Coronary artery (tissue), 2 donors: ENCODE measurements at places on chromosomes 3 and 15.

GRCh38 chr3:76753599-76753998 lies 286.3 kb upstream of the ROBO2 start:
- DNase-seq, result no peak

DNA sequence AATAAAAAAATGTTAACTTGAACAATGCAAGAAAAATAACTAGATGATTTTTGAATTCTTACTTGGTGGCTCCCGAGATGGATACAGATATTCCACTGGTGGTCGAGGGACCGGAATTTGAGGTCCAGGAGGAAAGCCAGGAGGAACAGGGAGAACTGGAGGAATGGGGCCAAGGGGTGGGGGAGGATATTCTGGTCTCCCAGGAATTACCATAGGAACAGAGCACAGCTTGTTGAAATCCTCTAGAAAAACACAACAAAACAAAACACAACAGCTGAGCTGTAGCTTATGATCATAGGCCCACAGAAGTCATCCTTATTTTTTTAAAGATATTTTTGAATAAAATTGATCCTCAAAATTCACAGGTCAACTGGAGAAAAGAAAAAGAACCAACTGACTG lies 129.4 kb downstream of the FBN1 start:
- no peak for DNase-seq

GRCh38 chr3:167996514-167996913 lies 99.2 kb downstream of the GOLIM4 start:
- no peak for DNase-seq

DNA sequence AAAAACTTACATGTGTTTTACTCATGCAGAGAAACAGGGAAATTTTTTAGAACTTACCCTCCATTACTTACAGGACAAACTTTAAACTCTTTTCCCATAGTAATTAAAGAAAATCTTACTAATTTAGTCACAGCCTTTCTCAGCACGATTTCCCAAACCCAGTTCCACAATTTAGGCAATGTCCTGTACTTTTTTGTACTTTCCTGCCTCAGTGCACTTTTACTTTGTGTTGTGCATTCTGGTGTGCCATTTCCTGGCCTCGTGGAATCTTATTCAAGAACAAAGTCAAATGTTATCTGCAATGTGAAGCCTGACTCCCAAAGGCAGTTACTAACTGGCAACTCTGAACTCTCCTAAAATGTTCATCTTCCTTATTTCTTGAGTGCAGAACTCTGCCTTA lies 1.9 kb downstream of the SLC33A1 start:
- no peak for DNase-seq

DNA sequence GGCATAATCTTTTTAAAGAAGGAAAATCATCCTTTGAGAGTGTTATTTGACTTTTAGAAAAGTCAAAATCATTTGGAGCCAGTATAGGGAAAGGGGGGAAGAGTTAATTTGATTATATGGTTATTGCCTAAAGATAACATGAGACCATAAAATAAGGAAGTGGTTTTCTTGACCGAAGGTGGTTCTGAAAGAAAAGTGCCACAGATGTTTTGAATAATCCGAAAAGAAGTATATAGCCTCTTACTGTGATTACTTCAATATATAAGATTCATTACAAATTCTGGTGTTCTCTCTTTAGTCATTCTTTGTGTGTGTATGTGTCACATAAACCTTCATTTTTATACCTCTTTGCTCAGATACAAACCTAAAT lies 1.1 kb downstream of the DNAJB11 start:
- no peak for DNase-seq

GRCh38 chr3:189305412-189305811 lies 133.6 kb downstream of the TPRG1 start:
- DNase-seq, result no peak

GRCh38 chr3:171524921-171525310 lies 64.7 kb upstream of the TNIK start:
- no peak for DNase-seq

GRCh38 chr3:59839283-59839682 lies 789.5 kb upstream of the CFAP20DC start:
- no peak for DNase-seq

- no peak for DNase-seq
These were observed 136.3 kb downstream of the GHSR start for GRCh38 chr3:172312001-172312400.

DNA sequence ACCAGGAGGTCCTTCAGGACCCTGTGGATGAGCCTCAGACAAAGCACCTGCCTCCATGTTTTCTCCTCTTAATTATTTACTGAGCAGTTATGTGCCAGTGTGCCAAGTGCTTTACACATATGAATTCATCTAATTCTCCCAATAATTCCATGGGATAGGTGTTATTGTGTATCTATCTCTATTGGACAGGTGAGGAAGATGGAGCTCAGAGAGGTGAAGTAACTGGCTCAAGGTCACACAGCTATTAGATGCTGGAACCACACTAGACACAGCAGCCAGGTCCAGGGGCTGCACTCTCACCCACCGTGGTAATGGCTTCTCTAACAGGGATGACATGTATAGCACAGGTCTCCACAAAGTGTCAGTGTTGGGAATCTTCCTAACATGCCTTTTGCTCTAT lies 70.2 kb downstream of the TLE3 start:
- no peak for DNase-seq

DNA sequence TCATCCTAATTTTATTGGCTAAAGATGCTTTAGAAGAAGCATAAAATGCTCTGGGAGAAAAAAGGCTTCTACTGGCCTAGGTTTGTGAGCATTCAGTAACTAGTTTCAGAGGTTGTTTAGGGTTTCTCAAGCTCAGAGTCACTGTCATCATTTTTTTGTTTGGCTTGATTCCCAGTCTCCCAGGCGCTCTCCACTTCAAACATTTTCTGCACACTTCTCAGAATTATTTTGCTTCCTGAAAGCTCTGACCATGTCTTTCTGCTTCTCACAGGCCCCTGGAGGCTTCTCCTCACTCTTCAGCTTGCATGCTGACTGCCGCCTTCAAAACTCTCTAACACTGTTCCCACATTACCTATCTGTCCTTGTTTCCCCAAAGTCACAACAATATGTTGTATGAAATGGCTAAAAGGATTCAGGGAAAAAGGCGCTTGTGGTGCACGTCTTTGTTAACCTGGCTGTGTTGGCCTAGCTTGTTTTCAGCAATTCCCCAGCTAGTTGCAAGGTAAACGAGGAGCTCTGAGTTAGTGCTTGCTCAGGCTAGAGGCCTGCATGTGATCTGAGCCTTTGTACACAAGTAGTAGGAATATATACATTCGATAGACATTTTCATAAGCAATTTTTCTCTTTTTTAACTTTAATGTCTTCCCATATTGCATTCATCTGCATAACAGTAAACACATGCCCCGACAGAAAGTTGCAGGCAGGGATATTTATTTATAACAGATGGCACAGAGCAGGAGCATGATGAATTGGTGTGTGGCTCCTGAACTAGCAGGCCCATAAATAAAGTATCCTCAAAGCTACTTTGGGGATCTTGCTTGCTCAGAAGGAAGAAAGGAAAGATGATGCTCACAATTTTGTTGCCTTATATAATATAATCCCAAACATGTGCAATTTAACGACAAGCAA lies 129.2 kb upstream of the DPH6 start:
- DNase-seq, result no peak

GRCh38 chr3:54985856-54986255 lies 58.0 kb upstream of the LRTM1 start:
- no peak for DNase-seq

- no peak for DNase-seq
These were observed 549.5 kb downstream of the DIPK2A start for GRCh38 chr3:144521131-144521530.

- DNase-seq, result no peak
These were observed 233.0 kb upstream of the PROK2 start for GRCh38 chr3:72017935-72018334.

- no peak for DNase-seq
These were observed 837.2 kb downstream of the FHIT start for GRCh38 chr3:60414011-60414410.

- no peak for DNase-seq
These were observed 35.1 kb upstream of the ZDHHC23 start for GRCh38 chr3:113912552-113913236.

GRCh38 chr3:139758654-139759291 lies 81.0 kb upstream of the NMNAT3 start:
- no peak for DNase-seq

GRCh38 chr15:54208786-54209185 lies 230.5 kb downstream of the UNC13C start:
- no peak for DNase-seq

DNA sequence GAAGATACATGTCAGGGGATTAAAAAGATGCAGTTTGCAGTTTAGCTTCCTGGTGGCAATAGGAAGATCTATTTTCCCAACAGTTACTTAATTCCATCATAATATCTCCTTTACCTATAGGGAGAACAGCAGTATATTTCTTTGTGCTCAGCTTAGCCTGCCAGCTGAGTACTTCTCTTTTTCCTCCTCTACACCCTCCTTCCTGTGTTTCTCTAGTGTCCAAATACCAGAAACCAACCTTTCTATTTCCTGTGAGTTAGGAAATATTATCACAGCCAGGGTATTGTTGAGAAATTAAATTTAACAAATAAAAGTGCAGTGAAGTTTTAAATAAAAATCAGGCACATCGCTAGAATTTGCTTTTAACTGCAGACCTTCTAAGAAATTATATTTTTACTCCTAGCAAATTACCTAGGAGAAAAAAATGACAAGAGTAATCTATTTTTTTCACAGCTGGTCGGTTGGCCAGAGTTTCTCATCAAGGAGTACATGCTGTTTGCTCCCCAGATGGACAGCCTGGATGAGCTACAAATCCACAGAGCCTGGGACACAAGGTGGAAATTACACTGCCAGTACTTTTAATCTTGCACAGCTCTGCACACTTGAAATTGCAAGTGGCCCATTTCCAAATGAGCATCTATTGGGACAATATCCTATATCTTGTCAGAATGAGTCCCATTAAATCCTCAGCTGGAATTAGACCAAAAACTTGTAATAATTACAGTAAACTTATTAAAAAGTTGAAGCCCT lies 185.2 kb upstream of the CFAP20DC start:
- no peak for DNase-seq

- no peak for DNase-seq
These were observed 133.4 kb downstream of the CHST2 start for GRCh38 chr3:143252931-143253330.

DNA sequence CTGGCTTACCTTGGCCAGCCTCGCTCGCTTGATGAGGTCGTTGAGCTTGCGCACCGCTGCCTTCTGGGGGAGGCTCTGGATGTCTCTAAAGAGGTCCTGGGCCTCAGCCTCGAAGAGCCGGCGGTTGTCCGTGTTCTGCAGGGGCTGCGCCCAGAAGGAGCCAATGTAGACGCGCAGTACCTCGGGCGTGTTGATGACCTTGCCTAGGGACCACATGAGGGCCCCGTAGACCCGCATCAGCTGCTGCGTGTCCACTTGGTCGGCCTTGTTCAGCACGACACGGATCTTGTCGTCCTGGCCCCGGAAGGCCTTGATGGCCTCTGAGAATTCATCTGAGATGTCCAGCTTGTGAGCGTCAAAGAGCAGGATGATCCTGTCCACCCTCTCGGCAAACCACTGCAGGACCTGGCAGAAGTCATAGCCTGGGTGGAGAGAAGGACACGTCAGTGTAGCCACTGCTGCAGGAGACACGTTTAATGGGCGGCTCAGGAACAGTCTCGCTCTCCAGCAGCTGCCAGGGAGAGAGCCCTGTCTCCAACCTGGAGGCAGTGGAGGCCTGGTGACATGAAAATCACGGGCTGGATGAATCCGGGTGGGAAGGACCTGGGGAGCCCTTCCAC lies 25.5 kb upstream of the SPTBN5 start:
- no peak for DNase-seq

DNA sequence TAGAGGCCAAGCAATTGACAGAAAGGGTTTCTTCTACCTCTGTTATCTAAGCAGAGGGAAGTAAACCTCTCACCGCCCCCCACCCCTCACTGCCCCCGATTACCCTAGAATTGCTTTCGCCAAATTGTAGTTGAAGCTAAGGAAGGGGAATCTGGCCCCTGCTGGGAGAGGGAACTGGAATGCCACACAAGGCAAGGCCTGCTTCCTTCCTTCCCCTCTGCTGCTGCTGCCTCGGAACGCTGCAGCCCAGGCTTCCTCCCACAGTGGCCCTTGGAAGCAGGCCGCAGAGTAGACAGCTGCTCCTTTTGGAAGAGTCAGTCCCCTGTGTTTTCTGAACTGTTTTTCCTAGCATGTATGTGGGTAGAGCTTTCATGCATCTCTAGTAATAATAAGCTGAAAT lies 21.6 kb downstream of the RLBP1 start:
- no peak for DNase-seq

GRCh38 chr3:192079098-192079497 lies 618.1 kb downstream of the PYDC2 start:
- no peak for DNase-seq

GRCh38 chr3:55165278-55165677 lies 237.4 kb upstream of the LRTM1 start:
- DNase-seq, result no peak

- no peak for DNase-seq
These were observed 81.0 kb upstream of the BNC1 start for GRCh38 chr15:83365370-83365938.

DNA sequence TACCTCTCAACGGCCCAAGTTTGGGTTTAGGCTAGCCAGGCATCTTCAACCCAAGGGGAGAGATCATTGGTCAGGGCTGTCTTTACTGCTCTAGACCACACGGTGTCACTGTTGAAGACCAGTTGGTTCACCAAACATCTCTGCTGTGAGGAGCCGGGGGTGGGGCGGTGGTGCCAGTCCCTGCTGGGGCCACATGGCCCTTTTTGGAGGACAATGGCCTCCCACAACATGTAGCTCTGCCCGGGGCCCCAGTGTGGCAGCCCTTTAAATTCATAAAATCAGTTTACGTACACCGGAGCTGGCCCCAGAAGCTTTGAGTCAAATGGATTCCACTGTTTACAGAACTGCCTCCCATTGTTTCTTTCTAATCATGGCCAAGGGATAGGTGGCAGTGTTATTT lies 19.1 kb upstream of the TM4SF18 start:
- DNase-seq, result no peak

GRCh38 chr15:73691396-73691795 lies 7.2 kb downstream of the CD276 start:
- peak; percentile 82 for DNase-seq

DNA sequence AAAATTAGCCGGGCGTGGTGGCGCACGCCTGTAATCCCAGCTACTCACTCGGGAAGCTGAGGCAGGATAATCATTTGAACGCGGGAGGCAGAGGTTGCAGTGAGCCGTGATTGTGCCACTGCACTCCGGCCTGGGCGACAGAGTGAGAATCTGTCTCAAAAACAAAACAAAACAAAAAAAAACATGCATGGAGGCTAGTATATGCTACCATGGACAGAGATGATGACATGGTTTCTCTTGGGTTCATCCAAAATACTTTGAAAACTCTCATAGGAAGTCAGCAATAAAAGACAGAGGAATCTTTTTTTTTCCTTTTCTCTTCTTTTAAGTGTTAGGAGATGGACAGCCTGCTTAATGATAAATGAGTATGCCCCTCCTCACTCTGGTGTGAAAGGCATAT lies 137.7 kb upstream of the MB21D2 start:
- no peak for DNase-seq

DNA sequence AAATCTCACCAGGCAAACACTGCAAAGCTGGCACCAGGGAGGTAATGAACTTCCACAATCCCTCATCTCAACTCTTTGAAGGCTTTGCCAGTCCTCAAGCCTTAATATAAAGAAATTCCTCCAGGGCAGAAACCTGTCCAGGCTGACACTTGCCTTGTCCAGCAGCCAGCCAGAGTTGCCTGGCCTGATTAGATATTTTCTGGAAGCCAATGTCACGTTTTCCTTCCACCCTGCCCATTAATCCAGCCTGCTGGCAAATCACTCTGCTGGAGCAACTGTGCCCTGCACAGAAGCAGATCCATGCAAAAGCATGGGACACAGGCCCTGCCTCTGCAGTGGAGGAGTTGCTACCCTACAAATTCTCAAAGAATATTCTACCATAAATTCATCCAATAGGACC lies 56.5 kb downstream of the HEG1 start:
- no peak for DNase-seq
